Stimulated activated CD8-positive, alpha-beta memory T cell treated with anti-CD3 and anti-CD28 coated beads, Interleukin-7, amount 100 ng/mL, for 1 hour (primary cell): ENCODE measurements at places on chromosomes 2 and 18.

DNA sequence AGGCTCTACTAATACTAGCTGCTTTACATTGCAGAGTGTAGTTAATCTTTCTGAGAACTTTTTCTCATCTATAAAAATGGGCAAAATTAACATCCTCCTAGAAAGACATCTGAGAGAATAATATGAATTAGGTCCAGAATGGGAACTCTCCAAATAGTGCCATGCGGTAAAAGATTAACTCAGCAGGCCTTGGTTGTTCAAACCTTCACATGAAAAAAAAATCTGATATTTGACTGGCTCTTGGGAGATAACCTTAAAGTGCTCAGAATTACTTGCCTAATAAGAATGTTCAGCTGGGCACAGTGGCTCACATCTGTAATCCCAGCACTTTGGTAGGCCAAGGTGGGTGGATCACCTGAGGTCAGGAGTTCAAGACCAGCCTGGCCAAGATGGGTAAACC lies 5.5 kb upstream of the CXXC1 start:
- DNase-seq, result no peak

GRCh38 chr2:45932278-45932975 lies 281.0 kb downstream of the PRKCE start:
- DNase-seq, result no peak

- peak; percentile 3 for DNase-seq
Observed at GRCh38 chr2:121080013-121080772, 204.8 kb downstream of the TFCP2L1 start.

DNA sequence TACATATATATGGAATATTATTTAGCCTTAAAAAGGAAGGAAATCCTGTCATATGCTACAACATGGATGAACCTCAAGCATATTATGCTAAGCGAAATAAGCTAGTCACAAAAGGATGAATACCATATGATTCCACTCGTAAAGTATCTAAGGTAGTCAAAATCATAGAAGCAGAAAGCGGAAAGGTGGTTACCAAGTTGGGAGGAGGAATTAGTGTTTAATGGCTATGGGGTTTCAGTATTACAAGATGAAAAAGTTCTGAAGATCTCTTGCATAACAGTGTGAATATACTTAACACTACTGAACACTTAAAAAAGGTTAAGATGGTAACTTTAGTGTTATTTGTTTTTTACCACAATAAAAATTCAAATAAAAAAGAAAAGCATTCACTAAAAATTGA lies 99.0 kb downstream of the MGAT5 start:
- DNase-seq, result no peak

DNA sequence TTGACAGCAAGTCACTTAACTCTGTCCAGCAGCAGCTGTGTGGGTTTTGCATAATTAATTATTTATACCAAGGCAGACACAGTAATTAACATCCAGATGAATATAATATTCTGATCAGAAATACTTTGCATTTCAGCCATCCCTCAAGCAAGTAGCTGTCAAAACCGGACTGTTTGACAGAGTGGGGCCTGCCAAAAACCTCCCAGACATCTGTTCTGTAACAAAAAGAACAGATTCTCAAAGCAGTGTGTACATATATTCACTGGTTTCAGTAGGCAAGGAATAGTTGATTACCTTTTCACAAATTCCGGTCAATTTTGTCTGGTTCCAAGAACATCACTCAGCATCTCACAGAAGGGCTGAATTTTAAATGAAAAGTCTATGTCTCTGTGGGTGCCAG lies 291.6 kb downstream of the CMPK2 start:
- DNase-seq, result no peak

DNA sequence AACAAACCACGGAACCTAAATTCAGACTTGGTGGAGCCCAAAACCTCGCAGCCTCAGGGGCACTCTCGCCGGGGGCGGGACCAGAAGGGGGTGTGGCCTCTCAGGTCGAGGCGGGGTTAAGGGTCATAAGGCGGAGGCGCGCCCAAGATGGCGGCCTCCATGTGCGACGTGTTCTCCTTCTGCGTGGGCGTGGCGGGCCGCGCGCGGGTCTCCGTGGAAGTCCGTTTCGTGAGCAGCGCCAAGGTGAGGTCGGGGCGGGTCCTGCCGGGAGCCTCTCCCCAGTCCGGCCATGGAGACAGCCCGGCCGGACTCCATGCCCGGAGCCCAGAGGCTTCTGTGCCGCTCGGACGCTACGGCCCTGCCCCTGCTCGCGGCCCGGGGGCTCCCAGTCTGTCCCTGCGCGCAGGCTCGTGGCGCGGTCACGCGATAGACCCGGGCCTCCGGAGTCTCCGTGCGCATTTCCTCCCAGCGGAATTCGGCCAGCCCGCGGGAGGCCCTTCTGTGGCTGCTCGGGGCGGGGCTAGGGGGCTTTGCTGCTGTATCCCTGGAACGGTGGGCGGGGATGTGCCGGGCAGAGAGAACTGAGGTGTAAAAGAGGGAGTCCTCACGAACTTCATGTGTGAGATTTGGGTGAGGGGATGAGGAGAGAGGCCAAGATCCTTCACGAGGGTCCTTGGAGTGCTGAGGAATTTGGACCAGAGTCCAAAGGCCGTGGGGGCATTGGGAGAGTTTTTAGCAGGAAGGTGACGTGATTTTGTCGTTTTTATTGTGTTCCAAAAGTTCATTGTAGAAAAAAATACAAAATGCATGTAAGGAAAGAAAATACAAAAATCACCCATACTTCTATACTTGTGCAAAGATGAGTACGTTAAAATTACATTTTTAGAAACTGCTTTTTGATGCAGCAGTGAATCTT lies at the start of gene SMYD5:
TSS of gene SMYD5 (plus strand) at position 126 of the 916 bp plus-strand sequence. CDS start at position 148, 22 bp downstream.
- peak; percentile 82 for DNase-seq

DNA sequence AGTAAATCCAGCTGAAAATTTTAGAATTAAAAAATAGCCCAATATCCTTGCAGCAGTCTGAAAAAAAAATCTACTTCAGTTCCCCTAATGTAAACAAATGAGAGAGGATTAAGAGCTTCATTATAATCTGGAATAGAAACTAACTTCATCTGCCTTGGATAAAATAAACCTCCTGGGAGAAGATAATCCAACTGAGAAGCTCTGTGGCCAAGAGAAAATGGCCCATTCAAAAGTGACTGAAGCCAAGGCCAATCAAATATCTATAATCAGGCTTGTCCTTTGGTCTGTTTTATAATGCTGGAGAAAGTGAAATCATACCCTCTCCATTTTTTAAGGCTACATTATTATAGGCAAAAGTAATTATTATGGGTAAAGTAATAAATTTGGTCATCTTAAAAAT lies 110.0 kb downstream of the NEB start:
- no peak for DNase-seq

GRCh38 chr2:206011018-206011614 lies 74.9 kb downstream of the INO80D start:
- no peak for DNase-seq

- no peak for DNase-seq
Observed at GRCh38 chr2:239258248-239258647, 142.6 kb downstream of the HDAC4 start.
